ENCODE measurements at places on chromosomes 4 and X. TPM values are rescaled to one million over a fixed set of nuclear protein-coding genes. Genes with fewer than 3 reads are reported as not detected.

- H3K4me3 ChIP-seq, result no peak overlapping the region
- no peaks in the 10 kb centered on the region for H3K36me3 ChIP-seq
- no peak for DNase-seq
- H3K27me3 ChIP-seq, result no peaks in the 10 kb centered on the region
- H3K4me1 ChIP-seq, result no peaks in the 10 kb centered on the region
- H3K27ac ChIP-seq, result no peak overlapping the region
Measured at GRCh38 chrX:51917604-51918003, 24.2 kb downstream of the MAGED1 start.

DNA sequence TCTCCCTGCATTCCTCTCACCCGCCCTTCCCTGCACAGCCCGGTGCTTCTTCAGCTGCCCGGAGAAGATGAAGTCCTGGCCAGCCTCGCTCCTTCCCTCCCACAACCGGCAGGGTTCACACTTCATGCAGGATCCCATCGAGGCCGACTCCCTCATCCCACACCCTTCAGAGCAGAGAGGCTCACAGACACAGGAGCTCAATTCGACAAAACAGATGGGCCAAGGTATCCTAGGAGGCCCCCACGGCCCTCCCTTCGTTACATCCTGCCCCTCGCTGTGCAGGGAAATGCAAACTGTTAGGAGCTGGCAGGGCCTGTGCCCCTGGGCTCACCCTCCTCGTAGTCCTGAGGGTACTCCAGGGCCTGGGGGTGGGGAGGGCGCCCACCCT lies 238.1 kb downstream of the DHRSX start:
- DNase-seq, result no peak
- no peak overlapping the region for H3K27ac ChIP-seq
- H3K27me3 ChIP-seq, result no peaks in the 10 kb centered on the region
- no peak overlapping the region for H3K4me3 ChIP-seq
- H3K36me3 ChIP-seq, result peaks cover 3% of the 10 kb centered on the region
- H3K4me1 ChIP-seq, result no peaks in the 10 kb centered on the region

DNA sequence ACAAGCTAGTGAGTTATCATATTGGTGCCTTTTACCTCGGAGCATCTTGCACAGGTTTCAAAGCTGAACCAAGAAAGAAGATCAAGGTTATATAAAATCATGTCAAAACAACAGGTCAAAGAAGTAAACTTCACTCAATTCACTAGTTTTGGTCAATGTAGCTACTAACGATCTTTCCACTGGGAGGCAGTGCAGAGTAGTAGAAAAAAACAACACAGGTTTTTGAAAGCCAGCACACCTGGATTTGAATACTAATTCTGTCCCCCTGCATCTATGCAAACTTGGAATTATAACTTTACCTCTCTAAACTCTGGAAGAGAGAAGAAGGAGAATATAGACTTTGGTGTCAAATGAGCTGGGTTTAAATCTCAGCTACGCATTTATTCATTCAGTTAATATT lies 266.1 kb downstream of the GRIA3 start:
- no peak overlapping the region for H3K27ac ChIP-seq
- no peak overlapping the region for H3K4me3 ChIP-seq
- no peak for DNase-seq
- H3K36me3 ChIP-seq, result no peaks in the 10 kb centered on the region

- DNase-seq, result no peak
- no peaks in the 10 kb centered on the region for H3K4me1 ChIP-seq
- H3K27me3 ChIP-seq, result no peaks in the 10 kb centered on the region
- H3K27ac ChIP-seq, result no peak overlapping the region
- H3K4me3 ChIP-seq, result no peak overlapping the region
Measured at GRCh38 chr4:39541987-39542610, 14.9 kb upstream of the UGDH start.

- H3K4me3 ChIP-seq, result no peak overlapping the region
- H3K36me3 ChIP-seq, result no peaks in the 10 kb centered on the region
- H3K4me1 ChIP-seq, result no peaks in the 10 kb centered on the region
- no peak overlapping the region for H3K27ac ChIP-seq
Measured at GRCh38 chr4:68673143-68673542, 2.7 kb upstream of the UGT2B15 start.

DNA sequence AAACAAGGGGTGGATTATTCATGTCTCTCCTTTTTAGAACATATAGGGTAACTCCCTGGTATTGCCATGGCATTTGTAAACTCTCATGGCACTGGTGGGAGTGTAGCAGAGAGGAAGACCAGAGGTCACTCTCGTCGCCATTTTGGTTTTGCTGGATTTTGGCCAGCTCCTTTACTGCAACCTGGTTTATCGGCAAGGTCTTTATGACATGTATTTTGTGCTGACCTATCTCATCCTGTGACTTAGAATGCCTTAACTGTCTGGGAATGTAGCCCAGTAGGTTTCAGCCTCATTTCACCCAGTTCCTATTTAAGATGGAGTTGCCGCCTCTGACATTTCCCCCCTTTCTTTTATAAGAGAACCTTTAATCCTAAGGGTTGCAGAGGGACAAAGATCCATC lies 45.8 kb downstream of the MGST2 start:
- no peaks in the 10 kb centered on the region for H3K4me1 ChIP-seq
- peak; percentile 86 for DNase-seq
- H3K4me3 ChIP-seq, result no peak overlapping the region

- no peaks in the 10 kb centered on the region for H3K27me3 ChIP-seq
- no peak for DNase-seq
- peaks cover 3% of the 10 kb centered on the region for H3K4me1 ChIP-seq
- no peaks in the 10 kb centered on the region for H3K36me3 ChIP-seq
- H3K27ac ChIP-seq, result no peak overlapping the region
Measured at GRCh38 chrX:69104756-69105434, 60.4 kb downstream of the PJA1 start.

The TIMP1 gene
- 460 TPM for total RNA-seq

The PPP1R2C gene
- total RNA-seq, result not detected

The CXCL1 gene
- 2.3 TPM for total RNA-seq

The FAT4 gene
- total RNA-seq, result 17.8 TPM

The H2BW2 gene
- not detected for total RNA-seq

Measured in fibroblast of lung (primary cell).